ENCODE measurements at places on chromosomes 3 and 15.

DNA sequence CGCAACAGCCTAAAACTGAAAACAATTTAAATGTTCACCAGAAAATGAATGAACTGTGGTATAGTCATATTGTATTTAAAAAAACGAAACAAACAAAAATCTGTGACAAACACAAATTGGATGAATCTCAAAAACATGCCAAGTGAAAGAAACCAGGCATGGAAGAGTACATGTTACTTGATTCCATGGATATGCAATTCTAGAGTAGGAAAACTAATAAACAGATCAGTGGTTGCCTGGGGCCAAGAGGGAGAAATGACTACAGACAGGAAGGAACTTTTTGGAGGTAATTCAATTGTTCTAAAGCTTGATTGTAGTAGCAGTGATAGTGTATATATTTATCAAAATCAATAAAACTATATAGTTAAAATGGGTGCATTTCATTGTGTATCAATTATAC, 16.8 kb downstream of the UBE3A start:
- no peak for DNase-seq

- no peak for DNase-seq
Observed at GRCh38 chr15:37788767-37789396, 145.6 kb upstream of the TMCO5A start.

- DNase-seq = no peak
Observed at GRCh38 chr3:123258359-123258758, 56.6 kb downstream of the SEC22A start.

GRCh38 chr15:48332642-48333034, 1.4 kb downstream of the DUT start:
- DNase-seq = peak; percentile 4

DNA sequence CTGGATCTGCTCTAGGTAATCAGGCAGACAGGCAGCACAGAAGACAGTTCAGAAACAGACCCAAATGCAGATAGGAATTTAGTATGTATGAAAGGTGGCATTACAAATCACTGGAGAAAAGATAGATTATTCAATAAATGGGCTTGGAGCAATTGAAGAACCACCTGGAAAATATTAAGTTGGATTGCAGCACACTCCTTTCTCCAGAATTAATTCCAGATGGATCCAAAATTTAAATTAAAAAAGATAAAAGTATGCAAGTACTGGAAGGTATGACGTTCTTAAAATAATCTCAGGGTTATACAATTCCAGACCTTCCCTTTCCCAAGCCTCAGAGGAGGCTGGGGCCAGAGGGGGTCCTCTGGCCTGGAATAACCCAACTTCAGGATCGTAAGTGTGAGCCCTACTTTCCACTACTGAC, 32.5 kb downstream of the HRH1 start:
- no peak for DNase-seq

DNA sequence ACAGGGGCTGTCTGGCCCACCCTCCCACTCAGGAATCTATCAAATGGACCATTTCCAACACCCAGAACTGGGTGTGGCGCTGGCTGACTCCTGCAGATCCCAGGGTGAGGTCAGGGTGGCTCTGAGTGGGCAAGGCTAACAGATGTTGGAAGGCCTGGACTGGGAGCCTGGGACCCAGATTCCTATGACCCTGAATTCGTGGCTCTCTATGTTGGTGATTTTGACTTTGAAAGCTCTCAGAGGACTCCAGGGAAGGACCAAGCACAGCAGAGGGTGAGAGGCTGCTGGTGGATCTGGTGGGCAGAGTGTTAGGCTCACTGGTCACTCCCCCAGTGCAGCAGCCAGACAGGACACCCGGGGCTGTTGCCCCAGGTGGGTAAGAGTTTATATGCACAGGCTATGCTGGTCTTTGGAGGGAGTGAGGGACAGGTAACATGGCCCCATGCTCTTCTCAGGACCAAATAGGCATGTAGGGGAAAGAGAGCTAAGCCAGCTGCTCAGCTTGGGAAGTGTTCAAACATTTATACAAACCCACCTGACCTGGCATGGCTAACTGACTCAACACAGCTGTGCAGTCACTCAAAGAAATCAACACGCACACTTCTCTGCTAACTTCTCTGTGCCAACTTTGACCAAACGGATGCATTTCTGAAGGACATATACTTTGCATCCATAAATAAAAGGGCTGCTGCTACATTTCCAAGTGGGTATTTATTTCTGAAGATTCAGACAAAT, 62.6 kb upstream of the RAB6B start:
- no peak for DNase-seq

DNA sequence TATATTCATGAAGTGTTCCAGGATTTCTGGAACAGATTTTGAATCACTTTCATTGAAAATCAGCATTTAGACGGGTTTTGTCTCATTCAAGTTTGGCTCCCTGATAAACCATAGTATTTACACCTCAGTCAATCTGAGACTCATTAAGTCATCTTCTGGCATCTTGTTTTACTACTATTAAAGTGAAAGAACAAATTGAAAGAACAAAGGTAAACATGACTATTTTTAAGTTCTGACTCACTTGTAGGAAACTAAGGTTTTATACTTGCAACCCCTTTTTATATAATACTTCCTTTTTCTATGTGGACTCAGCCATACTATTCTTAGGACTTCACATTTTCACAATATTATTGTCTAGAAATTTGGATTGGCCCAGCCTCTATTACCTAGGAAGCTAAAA, 854.4 kb downstream of the SQOR start:
- DNase-seq = no peak

DNA sequence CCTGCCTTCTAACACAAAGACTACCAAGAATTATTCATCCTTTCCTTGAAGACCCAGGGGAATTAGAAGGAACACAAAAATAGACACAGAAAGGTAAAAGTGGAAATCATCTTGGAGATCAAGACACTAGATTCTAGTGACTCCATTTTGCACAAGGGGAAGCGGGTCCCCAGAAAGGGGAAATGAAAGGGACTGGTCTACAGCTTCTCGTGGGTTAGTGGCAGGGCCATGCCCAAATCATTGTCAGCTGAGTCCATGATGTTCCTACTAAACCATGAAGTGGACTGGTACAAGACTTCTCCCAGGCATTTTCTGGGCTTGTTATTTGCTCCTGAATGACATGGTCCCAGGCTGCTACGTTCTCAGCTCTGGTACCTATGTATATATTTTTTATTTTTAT, 230.7 kb upstream of the TPRG1 start:
- DNase-seq = no peak

GRCh38 chr3:4647411-4647810, 154.3 kb downstream of the ITPR1 start:
- DNase-seq = no peak

- DNase-seq = no peak
Observed at GRCh38 chr3:37453393-37454389, 279.3 kb upstream of the LRRFIP2 start.

- DNase-seq = no peak
Observed at GRCh38 chr3:58661836-58662420, 4.6 kb downstream of the FAM3D start.

DNA sequence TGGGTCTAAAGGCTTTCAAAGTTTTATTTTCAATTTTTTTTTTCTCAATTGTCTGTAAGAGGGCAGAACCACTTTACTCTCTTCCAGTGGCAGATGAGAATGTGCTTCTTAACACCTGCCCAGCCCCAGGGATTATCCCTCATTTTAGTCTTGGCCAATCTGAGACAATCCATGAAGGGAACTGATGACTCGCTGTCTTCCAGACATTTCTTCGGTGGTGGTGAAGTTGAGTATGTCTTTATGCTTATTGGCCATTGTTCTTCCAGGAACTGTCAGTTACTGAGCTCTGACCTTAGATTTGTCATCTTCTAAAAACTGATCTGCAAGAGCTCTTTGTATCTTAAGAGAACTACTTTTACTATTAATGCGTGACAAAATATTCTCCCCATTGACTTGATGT, 139.5 kb downstream of the TJP1 start:
- no peak for DNase-seq

DNA sequence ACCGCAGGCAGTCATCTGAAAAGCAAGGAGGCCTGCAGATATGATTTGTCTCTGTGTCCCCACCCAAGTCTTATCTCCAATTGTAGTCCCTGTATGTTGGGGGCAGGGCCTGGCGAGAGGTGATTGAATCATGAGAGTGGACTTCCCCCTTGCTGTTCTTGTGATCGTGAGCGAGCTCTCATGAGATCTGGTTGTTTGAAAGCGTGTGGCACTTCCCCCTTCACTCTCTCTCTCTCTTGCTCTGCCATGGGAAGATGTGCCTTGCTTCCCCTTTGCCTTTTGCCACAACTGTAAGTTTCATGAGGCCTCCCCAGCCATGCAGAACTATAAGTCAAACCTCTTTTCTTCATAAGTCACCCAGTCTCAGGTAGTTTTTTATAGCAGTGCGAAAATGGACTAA, 83.3 kb downstream of the TMCO5A start:
- no peak for DNase-seq

- DNase-seq = no peak
Observed at GRCh38 chr15:79248183-79248582, 34.3 kb upstream of the ANKRD34C start.

DNA sequence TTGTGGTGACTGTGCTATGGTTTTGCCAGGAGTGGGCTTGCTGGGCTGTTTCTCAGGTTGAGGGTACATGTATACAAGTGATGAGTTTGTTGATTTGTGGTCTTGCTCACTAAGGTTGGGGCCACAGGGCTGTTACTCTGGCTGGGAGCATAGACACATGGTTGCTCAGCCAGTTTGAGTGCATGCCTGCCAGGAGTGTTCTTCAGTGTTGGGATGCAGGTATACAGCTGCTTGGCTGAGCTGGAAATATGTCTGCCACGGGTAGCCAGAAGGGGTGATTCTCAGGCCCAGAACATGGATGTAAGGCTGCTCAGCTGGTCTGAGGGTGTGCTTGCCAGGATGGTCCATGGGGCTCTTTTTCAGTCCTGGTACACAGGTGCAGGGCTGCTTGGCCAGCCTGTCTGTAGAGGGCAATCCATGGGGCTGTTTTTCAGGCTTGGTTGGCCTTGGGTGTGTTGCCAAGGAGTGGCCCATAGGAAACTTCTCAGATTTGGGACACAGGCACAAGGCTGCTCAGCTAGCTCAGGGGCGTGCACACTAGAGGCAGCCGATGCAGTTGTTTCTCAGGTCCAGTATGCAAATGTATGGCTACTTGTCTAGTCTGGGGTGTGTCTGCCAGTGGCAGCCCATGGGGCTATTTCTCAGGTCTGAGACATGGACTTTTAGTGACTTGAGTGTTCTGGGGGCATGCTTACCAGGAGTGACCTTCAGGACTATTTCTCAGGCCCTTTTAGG, 5.3 kb upstream of the ARHGAP31 start:
- DNase-seq = no peak

GRCh38 chr3:35677797-35678196, 38.5 kb downstream of the ARPP21 start:
- DNase-seq = no peak

- no peak for DNase-seq
Observed at GRCh38 chr3:85626662-85627061, 667.9 kb downstream of the CADM2 start.

- DNase-seq = no peak
Observed at GRCh38 chr3:197369545-197369944, 71.1 kb upstream of the DLG1 start.

- no peak for DNase-seq
Observed at GRCh38 chr3:196654006-196654734, 14.7 kb downstream of the NRROS start.

DNA sequence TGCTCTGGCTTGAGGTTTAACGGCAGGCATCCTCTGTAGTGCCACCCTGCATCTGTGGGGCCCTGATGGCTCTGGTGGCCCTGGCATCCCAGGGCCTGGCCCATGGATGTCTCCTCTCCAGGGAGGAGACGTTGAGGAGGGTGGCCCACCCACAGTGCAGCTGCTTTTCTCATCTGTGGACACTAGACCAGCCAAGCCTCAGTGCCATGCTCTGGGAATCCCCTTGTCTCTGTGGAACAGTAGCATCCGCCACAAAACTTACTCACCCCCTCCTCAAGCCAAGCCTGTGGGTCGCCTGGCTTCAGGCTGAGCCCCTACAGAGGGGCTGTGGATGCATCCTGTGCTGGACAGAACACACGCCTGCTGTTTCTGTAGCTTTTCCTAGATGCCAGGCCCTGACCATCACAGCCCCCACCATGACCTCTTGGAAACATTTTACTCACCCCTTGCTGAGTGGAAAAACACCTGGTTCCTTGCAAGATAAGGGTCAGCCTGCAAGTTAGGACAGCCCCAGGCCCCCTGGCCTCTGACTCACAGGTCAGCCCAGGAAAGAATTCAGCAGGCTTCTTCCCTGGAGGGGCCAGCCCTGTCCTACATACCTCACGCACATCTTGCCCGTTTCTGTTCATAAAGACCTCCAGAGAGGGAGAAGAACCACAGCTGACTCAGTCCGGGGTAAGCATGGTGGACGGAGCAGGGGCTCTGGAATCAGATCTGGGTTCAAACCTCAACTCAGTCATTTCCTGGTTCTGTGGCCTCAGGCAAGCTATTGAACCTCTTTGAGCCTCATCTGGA, 19.0 kb downstream of the PAK6 start:
- no peak for DNase-seq

GRCh38 chr3:35800960-35801459, 161.7 kb downstream of the ARPP21 start:
- DNase-seq = no peak

DNA sequence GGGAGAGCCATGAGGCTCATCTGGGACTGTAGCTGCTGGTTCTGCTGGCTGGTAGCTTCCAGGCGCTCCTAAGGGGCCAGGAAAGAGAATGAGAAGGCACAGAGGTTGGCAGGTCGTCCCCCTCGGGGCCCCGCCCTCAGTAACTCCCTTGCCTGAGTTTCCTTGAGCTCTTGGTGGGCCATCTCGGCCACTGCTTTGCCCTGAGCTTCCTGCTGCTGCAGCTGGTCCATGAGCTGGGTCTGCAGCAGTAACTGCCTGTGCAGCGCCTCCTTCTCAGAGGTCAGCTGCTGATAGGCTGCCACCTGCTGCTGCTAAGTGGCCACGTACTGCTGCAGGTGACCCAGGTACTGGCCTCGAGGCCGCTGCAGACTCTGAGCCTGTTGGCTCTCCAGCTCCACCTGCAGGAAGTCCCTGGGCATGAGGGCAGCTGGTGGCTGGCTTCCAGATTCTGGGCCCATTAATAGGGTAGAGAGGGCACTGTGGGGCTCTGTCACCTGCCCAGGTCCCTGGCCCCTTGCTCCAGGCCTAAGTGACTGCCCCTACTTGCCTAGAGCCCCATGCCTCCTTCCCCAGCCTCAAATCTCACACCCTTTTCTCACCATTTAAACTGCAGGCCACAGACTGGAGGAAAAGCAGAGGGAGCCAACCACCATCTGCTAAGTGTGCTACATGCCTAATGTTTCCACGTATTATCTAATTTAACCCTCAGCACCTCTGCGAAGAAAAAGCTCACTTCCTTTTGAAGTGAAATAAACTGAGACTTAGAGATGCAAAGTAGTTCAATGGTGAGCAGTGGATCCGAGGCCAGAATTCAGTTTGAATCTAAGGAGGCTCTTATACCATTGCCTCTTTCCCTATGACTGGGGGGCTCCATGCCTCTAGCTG, 10.8 kb upstream of the VPS33B start:
- DNase-seq = peak; percentile 50

DNA sequence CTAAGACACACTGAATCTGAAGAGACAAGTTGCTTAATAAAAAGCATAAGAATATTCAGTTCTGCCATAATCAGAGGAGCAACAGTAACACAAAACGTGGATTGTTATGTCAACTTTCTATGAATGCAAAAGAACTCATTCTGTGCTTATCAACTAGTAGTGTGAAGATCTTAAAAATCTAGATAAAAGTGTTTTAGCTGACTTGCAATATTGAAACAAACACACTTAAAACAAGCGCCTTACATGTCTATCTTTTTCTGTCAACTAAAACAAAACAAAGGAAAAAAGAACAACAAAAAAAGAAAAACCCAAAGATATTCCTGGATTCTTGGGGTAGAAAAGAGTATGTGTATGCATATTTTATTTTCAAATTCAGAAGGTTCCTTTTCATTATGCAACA, 37.7 kb downstream of the TASOR start:
- DNase-seq = no peak

- no peak for DNase-seq
Observed at GRCh38 chr3:72255791-72256559, 471.0 kb upstream of the PROK2 start.
